ENCODE measurements at places on chromosomes 1 and 21. TPM values are rescaled to one million over a fixed set of nuclear protein-coding genes. Genes with fewer than 3 reads are reported as not detected.

Gene MUTYH
- 31.6 TPM for polyA plus RNA-seq

Gene OR2L13
- not detected for polyA plus RNA-seq

Gene FYB2
- 3.2 TPM for polyA plus RNA-seq

Gene MAP3K21
- polyA plus RNA-seq: 9.7 TPM

Gene TCP10L
- polyA plus RNA-seq: 1.9 TPM

Gene RGS2
- 311 TPM for polyA plus RNA-seq

Gene FCMR
- 1.2 TPM for polyA plus RNA-seq

- H3K27me3 ChIP-seq: no peaks in the 10 kb centered on the region
- H3K4me1 ChIP-seq: no peaks in the 10 kb centered on the region
- no peak for DNase-seq
Measured at GRCh38 chr1:90358448-90358847, 358.7 kb downstream of the BARHL2 start.

DNA sequence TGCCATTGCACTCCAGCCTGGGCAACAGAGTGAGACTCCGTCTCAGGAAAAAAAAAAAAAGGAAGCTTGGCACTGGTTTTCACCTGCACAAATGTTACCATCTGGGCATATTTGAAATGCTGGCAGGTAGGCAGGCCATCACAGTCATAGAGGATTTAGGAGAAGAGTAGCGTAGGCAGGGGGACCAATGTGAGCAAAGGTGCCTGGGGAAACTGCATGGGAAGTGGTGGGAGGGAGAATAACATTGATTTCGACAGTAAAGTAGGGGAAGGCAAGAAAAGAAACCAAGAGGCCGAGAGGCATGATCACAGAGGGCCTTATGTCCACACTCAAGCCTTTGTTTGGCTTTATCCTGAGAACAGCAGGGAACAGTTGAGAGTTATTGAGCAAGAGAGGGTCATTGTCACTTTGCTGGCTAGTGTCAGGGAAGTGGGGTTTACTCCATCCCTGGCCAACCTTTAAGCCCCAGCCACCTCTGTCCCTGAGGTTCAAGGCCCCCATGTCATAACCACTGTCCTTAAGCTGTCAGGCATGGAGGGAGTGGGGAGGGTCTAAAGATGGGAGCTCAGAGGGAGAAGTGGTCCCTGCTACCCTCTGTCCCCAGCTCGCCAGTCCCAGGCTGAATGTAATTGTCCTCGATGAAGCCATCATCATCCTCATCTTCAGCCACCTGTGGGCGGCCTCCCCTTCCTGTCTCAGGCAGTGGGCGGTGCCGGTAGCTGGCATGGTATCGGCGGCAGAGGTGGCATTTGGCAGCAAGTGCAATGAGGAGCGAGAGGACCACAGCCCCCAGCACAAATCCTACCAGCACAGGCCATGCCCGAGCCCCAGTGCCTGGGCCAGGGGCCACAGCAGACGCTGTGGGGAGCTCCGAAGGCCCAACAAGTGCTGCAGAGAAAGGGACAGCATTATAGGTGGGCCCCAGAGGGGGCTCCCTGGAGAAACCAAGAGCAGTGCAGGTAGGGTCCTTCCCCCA, 2.9 kb downstream of the C1orf210 start:
- no peak overlapping the region for H3K27ac ChIP-seq
- H3K36me3 ChIP-seq: no peaks in the 10 kb centered on the region
- no peak for DNase-seq
- no peaks in the 10 kb centered on the region for H3K27me3 ChIP-seq

DNA sequence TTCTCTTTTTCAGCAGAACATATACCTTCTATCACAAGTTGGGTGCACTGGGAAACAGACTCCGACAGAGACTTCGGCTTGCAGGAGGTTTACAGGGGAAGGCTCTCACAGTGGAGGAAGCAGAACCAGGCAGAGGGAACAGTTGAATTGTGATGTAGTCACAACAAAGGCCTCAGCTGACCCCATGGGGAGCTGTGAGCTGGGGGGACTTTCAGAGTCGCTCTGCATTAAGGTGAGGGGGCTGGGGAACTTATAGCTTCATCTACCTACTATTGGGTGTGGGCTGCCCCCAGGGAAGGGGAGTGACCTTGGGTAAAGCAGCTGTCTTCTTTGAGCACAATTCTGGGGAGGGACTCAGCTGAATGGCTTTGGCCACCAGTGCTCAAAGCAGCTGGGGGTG, 94.9 kb upstream of the POU3F1 start:
- H3K27ac ChIP-seq: no peak overlapping the region
- no peaks in the 10 kb centered on the region for H3K4me1 ChIP-seq
- no peak for DNase-seq

GRCh38 chr1:3625151-3625907, 514 bp downstream of the TPRG1L start:
- H3K4me1 ChIP-seq: peaks cover 15% of the 10 kb centered on the region
- DNase-seq: peak; percentile 71
- H3K36me3 ChIP-seq: peaks cover 21% of the 10 kb centered on the region
- H3K27me3 ChIP-seq: no peaks in the 10 kb centered on the region
- H3K4me3 ChIP-seq: peak overlapping the region; percentile 99

DNA sequence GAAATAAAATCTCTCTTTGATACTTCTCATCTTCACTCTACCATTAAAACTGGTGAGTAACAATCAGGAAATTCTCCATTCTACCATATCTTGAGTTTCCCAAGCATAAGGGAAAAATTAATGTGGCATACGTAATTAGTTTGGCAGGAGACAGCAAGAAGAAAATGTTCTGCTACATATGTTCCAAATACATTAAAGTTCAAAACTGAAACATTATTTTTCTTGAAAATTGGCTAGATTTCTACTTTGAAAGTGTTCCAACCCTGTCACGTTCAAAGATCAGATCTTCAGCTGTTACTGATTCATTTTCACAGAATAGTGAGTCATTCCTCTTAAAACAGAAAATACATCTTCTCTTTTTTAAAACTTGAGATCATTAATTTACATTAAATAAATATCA, 48.5 kb downstream of the PIGK start:
- no peak for DNase-seq
- H3K4me3 ChIP-seq: no peak overlapping the region
- no peak overlapping the region for H3K27ac ChIP-seq
- no peaks in the 10 kb centered on the region for H3K36me3 ChIP-seq
- no peaks in the 10 kb centered on the region for H3K4me1 ChIP-seq

GRCh38 chr1:43706598-43707189, 642 bp upstream of the ST3GAL3 start:
- peak overlapping the region; percentile 99 for H3K4me3 ChIP-seq
- no peak overlapping the region for H3K27ac ChIP-seq
- no peak for DNase-seq
- peaks cover 26% of the 10 kb centered on the region for H3K36me3 ChIP-seq
- no peaks in the 10 kb centered on the region for H3K27me3 ChIP-seq

- DNase-seq: no peak
- H3K4me3 ChIP-seq: no peak overlapping the region
- H3K27ac ChIP-seq: no peak overlapping the region
- H3K4me1 ChIP-seq: no peaks in the 10 kb centered on the region
- no peaks in the 10 kb centered on the region for H3K36me3 ChIP-seq
Measured at GRCh38 chr1:208885060-208885459, 640.9 kb upstream of the PLXNA2 start.

- no peaks in the 10 kb centered on the region for H3K36me3 ChIP-seq
- H3K27ac ChIP-seq: no peak overlapping the region
- peak; percentile 63 for DNase-seq
- no peak overlapping the region for H3K4me3 ChIP-seq
Measured at GRCh38 chr1:3463013-3463385, 8.5 kb downstream of the ARHGEF16 start.

GRCh38 chr21:37684115-37684493, 232.2 kb downstream of the KCNJ6 start:
- DNase-seq: no peak
- no peaks in the 10 kb centered on the region for H3K4me1 ChIP-seq
- no peaks in the 10 kb centered on the region for H3K36me3 ChIP-seq
- no peak overlapping the region for H3K4me3 ChIP-seq

GRCh38 chr1:204659056-204659455, 26.5 kb downstream of the LRRN2 start:
- H3K27me3 ChIP-seq: no peaks in the 10 kb centered on the region
- no peaks in the 10 kb centered on the region for H3K4me1 ChIP-seq
- H3K27ac ChIP-seq: no peak overlapping the region
- H3K36me3 ChIP-seq: no peaks in the 10 kb centered on the region
- no peak for DNase-seq

DNA sequence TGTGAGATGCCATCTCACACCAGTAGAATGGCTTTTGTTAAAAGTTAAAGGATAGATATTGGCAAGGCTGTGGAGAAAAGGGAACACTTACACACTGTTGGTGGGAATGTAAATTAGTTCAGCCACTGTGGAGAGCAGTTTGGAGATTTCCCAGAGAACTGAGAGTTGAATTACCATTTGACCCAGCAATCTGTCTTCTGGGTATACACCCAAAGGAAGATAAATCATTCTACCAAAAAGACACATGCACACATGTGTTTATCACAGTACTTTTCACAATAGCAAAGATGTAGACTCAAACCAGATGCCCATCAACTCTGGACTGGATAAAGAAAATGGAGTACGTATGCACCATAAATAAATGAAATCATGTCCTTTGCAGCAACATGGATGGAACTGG, 88.6 kb upstream of the LRRC8D start:
- H3K27me3 ChIP-seq: no peaks in the 10 kb centered on the region
- no peak for DNase-seq
- H3K36me3 ChIP-seq: no peaks in the 10 kb centered on the region
- no peaks in the 10 kb centered on the region for H3K4me1 ChIP-seq
- no peak overlapping the region for H3K27ac ChIP-seq

DNA sequence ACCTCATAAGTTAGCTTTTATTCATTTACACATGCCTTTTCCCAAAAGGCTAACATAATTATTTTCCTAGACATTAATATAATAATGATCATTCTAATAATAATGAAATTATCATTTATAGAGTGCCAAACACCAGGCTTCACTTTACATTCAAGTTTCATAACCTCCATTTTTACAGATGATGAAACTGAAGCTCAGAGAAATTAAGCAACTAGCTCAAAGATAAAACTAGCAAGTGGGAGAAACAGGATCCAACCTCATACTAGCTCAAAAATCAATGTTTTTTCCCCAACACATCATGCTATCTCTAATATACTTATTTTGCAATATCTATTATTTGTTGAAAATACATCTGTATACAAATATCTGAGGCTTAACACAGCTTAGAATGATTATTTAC, 14.0 kb downstream of the LPGAT1 start:
- no peaks in the 10 kb centered on the region for H3K27me3 ChIP-seq
- no peak for DNase-seq
- H3K27ac ChIP-seq: no peak overlapping the region
- H3K4me3 ChIP-seq: no peak overlapping the region
- peaks cover 6% of the 10 kb centered on the region for H3K4me1 ChIP-seq
- no peaks in the 10 kb centered on the region for H3K36me3 ChIP-seq

DNA sequence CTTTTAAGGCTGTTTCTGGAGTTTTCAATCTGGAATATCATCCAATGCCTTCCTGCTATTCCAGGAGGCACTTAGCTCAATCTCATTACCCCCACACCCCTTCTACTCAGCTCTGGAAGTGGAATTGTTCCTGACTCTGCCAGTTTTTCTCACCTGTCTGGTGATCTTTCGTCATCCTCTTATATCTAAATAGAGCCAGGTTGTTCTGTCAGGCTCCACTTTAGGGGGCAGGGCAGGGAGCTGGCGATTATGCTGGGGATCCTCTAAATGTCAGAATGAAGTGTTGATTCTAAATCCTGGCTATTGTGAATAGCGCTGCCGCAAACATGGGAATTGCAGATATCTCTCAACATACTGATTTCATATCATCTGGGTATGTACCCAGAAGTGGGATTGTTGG, 63.6 kb upstream of the ETV3 start:
- no peaks in the 10 kb centered on the region for H3K27me3 ChIP-seq
- H3K36me3 ChIP-seq: no peaks in the 10 kb centered on the region
- no peaks in the 10 kb centered on the region for H3K4me1 ChIP-seq

DNA sequence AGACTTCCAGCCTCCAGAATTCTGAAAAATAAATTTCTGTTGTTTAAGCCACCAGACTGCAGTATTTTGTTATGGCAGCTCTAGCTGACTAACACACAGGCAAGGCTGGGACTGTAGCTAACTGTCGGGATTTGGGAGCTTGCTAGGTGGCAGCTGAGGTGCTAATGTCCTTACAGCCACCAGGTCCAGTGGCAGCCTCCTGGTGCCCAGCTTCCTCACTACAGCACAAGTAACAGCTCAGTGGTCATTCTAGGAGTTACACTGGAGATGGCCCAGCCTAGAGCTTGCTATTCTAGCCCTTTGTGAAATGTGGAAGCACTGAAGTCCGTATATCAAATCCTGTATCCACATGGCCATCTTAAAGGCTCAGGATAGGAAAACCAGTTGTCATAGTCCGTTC, 4.3 kb upstream of the C1orf115 start:
- no peak for DNase-seq
- no peaks in the 10 kb centered on the region for H3K27me3 ChIP-seq
- H3K4me3 ChIP-seq: no peak overlapping the region

Measured in pancreas (tissue), 10 donors.